Erythroblast (primary cell): ENCODE measurements at places on chromosomes 11 and 22.

GRCh38 chr22:49525801-49526535 is 301.7 kb downstream of the BRD1 start:
- peak; percentile 23 for DNase-seq

DNA sequence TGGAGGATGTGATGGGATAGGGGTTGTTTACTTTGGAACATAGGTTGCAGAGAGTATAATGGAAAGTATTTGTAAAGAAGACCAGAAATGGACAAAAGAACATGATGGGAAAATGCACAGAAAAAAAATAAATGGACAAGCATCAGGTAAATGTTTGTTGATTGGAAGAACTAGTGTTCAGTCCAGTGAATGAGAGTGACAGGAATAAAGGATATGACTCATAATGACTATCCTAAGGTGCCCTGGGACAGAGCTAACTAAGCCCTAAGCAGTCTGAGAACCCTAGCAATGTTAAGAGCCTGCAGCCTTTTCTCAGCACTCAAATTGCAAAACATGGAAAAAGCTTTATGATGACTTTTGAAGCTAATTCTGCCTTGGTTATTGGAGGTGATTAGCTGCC is 732.8 kb upstream of the ANO5 start:
- DNase-seq = no peak

DNA sequence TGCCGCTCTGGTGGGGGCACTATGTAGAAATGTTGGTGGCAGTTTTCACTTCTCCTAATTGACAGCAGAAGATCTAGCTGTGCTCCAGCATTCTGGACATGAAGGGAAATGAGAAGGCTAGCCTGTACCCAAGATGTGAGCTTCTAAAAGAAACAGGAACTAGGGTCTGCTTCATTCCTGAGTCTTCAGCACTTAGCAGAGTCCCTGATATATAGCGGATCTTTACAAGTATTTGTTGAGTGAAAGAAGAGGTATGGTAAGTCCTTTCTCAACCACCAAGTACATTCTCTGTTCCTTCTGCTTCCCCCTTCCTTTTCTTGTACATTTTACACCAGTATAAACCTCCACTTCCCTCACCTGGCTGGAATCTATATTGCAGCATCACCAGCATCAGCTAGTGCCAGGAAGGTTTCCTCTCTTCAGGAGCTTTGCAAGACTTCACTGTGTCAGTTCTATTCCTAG is 408.3 kb upstream of the CADM1 start:
- DNase-seq = no peak

DNA sequence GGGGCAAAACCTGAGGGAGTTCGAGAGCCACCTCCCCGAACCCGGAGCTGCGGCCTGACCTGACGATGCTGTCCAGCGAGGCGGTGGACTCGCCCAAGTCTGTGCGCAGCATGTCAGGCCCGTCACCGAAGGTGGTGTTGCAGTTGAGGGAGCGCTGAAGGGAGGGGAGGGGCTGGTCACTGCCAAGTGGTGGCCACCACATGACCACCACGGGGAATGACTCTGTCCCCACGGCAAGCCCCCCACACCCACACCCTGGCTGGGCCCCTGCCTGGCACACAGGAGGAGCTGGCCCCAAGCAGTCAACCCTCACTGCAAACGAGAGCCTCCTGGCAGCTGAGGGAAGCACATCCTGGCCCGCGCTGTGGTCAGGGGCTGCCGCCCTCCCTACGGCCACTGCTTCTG is 30.8 kb downstream of the TRMU start:
- peak; percentile 10 for DNase-seq

GRCh38 chr11:22539821-22540256 is 85.8 kb downstream of the FANCF start:
- DNase-seq = no peak

- DNase-seq = no peak
Measured at GRCh38 chr11:94888204-94888603, 85.2 kb downstream of the CWC15 start.

DNA sequence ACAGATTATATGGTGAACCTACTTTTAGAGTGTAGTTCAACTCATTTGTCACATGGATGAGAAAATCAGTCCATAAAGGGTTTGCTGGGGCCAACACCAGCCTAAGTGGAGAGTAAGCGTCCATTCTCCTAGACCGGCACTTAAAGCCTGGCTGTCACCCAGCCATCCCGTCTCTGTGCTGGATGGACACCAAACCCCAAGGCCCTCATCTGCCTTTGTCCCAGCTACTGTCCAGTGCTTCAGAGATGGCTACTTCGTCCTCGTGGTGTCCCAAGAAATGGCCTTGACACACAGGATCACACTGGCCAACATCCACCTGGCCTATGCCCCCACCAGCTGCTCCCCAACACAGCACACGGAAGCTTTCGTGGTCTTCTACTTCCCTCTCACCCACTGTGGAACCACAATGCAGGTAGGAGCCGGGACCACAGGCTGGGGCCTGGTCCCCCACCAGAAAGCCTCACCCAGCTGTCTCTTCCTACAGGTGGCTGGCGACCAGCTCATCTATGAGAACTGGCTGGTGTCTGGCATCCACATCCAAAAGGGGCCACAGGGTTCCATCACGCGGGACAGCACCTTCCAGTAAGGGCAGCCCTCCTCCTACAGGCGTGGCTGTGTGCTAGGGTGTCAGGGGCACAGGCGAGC is 3.5 kb downstream of the ZP1 start:
- no peak for DNase-seq

DNA sequence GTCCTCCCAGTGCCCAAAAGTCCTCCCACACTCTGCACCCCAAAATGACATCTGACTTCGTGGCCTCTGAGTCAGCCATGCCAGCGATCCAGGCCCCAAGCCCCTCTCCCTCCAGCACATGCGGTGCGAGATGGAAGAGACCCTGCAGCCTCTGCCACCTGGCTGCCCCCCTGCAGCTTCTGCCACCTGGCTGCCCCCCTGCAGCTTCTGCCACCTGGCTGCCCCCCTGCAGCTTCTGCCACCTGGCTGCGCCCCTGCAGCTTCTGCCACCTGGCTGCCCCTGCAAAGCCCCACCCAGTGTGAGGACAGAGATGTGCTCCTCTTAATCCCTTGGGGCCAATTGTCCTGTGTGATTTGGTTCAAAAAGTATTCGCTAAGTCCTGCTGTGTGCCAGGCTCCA is 68.0 kb downstream of the WNT7B start:
- no peak for DNase-seq

GRCh38 chr11:19597206-19597605 is 115.4 kb upstream of the NAV2 start:
- no peak for DNase-seq

- DNase-seq = no peak
Measured at GRCh38 chr11:112599856-112600533, 339.3 kb upstream of the PLET1 start.

- no peak for DNase-seq
Measured at GRCh38 chr22:42993651-42994275, 21.2 kb downstream of the PACSIN2 start.

DNA sequence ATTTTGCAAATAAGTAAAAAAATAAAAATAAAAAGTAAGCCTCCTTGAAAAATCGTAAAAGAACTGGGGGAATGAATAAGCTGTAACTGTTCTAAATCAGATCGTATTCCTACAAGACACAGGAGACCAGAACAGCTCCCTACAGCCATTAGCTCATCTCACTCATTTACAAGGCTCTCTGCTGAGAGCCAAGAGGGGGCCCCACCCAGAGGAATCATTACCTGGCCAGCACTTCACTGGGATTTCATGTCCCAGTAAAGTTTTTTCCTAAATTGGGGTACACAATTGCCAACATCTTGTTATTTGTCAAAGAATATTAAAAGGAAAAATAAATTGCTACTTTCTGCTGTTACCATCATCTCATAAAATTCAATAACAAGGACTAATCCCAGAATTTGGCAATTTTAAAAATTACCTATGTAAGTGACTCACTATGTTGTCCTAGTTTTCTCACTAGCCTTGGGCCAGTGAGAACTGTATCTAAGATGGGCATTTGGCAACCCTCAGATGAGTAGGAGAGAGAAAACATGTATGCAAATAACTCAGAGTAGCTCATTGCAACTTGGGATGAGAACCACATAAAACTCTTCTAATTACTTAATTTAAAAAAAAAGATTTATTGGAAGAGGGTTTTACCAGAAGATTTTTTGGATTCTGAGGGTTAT is 18.4 kb upstream of the SMTN start:
- no peak for DNase-seq

DNA sequence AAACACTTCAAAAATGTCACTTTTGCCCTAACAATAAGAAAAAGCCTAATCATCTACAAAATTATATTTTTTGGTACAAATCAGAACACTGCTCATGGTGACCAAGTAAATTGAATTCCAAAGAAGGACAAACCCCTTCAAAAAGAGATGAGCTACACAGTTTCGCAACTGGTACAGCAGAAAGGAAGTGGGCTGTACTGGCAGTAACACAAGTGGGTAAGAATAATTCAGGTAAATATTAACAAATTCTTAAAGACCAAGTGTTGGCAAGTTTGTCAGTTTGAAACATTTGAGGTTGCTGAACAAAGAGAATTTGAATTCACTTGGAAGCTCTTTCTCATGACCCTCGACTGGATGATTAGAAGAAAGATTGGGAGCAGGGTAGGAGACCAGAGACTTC is 35.5 kb downstream of the MSANTD4 start:
- no peak for DNase-seq

DNA sequence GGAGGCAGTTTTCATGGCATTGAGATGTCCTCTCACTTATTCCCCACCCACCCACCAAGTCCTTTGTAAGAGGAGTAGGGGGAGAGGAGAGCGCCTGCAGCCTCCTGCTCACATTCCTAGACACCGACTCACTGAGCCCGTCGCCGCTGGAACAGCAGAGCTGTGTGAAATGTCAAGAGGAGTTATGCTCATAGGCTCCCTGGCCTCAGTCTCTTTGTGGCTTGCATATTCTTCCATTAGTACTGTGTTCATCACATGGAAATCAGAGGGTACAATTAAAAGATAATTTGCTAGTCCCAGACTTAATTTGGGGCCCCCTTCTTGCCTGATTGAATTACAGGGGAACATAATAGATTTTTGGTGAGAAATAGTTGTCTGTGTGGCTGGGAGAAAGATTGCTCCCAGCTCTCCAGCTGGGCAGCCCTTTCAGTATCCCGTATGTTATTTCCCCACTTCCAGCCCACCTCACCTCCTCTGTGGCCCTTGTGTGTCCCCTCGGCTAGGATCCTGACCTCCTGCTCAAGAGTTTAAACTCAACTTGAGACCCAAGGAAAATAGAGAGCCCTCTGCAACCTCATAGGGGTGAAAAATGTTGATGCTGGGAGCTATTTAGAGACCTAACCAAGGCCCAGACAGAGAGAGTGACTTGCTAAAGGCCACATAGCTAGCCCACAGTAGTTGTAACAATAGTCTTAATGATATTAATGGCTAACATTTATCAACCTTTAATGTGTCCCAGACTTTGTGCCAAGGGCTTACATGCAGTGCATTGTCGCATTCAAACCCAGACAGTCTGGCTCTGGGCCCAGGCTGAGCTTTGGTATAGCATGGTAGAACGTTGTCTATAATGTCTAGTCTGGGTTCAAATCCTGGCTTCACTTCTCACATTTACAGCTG is 32.2 kb downstream of the LIMK2 start:
- DNase-seq = no peak

- DNase-seq = peak; percentile 83
Measured at GRCh38 chr11:68120273-68121066, 718 bp downstream of the CHKA start.

DNA sequence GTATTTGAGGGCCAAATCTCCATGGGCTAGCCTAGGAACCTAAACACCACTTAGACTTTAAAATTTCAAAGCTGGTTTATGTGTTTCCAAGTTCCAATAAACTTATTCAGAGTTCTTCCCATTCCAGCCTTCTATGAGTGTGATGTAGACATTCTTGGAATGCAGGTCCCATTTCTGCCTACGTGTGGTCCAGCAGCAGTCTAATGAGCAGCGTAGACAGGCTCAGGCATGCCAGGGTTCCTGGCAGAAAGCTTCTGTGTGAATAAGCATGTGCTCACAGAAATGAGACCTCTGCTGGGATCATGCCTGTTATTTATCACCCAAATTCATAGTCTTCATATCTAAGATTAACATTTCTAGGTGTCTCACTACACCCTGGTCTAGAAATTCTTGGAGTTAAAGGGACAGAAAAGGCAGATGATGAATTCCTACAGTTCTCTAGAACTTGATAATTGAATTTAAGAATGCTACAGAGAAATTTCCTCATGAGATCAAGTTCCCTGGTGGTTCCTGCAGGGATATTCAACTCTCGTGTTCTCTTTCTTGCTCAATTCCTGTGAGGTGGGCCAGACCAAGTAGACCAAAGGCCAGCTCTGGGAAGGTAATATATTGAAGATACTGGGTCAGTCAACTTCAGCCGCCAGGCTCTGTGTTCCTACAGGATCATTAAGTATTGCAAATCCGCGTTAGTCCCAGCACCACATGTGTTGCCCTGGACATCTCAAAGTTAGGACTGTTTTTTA is 17.6 kb downstream of the RNF185 start:
- no peak for DNase-seq

- DNase-seq = peak; percentile 92
Measured at GRCh38 chr11:76234416-76235232, 28.3 kb upstream of the WNT11 start.

DNA sequence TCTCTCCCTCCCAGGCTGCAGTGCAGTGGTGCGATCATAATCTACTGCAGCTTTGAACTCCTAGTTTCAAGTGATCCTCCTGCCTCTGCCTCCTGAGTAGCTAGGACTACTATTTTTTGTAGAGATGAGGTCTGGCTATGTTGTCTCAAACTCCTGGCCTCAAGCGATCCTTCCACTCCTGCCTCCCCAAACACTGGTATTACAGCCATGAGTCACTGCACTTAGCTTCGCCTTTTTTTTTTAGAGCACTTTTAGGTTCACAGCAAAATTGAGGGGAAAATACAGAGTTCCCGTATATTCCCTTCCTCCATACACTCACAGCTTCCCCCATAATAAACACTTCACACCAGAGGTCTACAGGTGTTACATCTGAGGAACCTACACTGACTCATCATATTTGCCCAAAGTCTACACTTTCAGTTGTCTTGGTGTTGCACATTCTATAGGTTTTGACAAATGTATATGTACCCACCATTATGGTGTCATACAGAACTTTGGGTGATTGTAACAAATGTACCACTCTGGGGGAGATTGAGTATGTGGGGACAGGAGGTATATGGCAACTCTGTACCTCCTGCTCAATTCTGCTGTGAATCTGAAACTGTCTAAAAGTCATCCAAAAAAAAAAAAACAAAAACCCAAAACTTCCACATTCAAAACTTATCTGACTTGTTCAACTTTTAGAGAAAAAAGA is 11.3 kb upstream of the SLC37A4 start:
- no peak for DNase-seq

DNA sequence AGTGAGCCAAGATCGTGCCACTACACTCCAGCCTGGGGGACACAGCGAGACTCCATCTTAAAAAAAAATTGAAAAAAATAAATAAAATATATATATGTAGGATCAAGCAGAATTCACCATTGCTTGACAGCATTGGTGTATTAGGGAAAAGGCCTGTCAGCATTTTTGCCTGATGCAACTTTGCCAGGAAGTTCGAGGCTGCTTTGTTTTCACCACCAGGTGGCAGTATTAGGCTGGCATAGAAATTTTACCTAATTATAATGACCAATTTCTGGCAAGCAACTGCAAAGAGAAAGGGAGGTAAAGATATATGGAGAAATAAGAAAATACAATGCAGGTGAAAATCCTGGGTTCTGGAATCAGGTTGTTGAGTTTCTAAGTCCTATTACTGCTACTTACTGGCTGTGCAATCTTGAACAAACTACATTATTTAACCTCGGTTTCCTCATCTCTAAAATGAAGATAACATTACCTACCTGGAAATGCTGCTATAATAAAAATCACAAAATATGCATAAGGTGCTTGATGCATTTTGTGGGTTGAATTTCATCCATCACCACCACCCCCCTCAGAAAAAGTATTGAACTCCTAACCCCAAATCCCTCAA is 24.7 kb downstream of the LAYN start:
- peak; percentile 86 for DNase-seq

GRCh38 chr11:60766547-60766946 is 9.9 kb downstream of the MS4A15 start:
- DNase-seq = no peak
